ENCODE measurements at places on chromosomes 16 and 17. TPM values are rescaled to one million over a fixed set of nuclear protein-coding genes. Genes with fewer than 3 reads are reported as not detected.

The MYH13 gene
- not detected for total RNA-seq

The HS3ST3B1 gene
- 9.9 TPM for total RNA-seq

The SLC22A31 gene
- not detected for total RNA-seq

The RTN4RL1 gene
- total RNA-seq = 0.18 TPM

The TEX2 gene
- 16.1 TPM for total RNA-seq

The TEX19 gene
- total RNA-seq = not detected

The GLOD4 gene
- total RNA-seq = 59.1 TPM

The ATP1B2 gene
- not detected for total RNA-seq

The KCNH6 gene
- total RNA-seq = not detected

The KRTAP3-1 gene
- not detected for total RNA-seq

DNA sequence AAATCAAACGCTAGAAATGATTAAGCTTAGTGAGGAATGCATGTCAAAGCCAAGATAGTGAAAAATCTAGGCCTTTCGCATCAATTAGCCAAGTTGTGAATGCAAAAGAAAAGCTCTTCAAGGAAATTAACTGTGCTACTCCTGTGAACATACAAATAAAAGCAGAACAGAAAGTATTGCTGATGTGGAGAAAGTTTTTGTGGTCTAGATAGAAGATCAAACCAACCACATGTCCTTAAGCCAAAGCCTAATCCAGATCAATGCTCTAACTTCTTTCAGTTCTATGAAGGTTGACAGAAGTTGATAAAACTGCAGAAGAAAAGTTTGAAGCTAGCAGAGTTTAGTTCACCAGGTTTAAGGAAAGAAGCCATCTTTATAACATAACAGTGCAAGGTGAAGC, 1044.6 kb downstream of the CDH11 start:
- DNase-seq = no peak

DNA sequence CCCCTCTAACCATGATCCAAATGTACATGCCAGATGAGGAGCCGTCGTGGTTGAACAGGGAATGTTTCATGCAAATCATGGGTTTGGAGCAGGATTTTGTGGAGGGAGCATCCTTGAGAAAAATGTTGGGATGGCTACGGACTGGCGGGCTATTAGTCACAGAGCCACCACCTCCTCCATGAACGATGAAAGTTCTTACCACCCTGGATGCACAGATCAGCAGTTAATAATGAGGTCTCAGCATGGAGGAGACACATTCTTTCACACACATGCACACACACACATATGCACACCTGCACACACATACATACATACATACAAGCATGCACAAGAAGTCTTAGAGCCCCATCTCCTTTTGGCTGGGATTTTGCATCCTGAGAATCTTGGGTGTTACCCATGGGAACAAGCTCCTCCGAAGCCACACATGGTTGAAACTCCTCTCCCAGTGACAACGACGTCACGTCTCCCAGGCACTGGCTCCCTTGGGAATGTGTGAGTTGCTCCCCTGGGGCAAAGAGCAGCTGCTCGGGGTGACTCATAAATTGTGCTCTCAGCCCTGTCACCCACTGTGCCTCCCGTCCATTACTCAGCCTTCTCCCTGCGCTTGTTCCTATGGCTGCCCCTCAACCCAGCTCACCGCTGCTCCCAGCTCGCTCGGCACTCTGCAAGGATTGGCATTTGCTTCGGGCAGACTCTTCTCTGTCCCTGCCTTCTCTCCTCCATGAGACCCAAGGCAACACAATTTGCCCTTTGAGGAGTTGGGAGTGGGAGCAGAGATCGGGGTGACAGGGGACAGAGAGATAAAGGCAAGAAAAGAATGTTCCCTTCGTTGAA, 344.6 kb downstream of the SOX9 start:
- no peak for DNase-seq

DNA sequence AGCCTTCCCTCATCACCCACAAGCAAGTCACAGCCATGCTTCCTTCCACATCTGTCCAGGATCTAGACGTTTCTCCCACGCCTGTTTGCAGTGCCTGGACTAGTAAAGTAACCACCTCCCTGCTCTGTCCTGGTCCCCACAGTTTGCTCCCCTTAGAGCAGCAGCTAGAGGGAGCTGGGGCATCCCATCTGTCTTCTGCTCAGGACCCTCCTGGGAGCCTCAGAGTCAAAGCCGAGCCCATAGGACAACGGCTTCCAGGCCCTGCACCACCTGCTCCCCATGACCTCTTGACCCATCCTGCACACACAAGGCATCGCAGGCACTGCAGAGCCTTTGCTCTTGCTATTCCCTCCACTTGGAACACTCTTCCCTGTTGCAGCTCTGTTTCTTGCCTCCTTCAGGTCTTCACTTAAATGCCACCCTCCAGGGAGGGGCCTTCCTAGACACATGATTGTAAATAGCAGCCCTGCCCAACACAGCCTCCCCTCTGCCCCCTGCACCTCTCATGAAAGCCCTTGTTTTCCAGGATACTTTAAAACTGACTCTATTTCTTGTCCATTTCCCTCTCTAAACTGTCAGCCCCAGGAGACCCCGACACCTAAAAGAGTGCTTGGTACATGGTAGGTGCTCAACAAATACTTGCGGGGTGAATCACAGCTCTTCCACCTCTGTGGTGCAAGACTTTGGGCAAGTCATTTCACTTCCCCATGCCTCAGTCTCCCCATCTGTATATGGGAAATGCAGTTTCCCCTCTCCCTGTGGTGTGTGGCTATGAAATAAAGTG, 3.1 kb downstream of the NATD1 start:
- no peak for DNase-seq

DNA sequence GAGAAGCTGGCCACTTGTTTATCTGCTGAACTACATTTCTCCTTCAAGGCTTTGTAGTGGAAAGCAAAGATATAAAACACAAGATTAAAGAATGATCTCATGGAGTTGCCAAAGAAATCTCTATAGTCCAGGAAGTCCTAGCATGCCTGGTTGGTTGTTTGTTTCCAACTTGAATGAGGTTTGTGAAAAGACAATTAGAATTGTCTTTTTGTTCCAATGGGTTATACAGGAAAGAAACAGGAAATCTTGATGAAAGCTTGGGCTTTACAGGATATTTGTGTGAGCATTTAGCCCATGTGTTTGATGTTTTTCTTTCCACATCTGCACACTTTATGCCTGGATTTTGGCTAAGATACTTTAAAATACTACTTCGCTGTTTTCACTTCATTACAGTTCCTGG, 273.4 kb downstream of the CEP112 start:
- no peak for DNase-seq

DNA sequence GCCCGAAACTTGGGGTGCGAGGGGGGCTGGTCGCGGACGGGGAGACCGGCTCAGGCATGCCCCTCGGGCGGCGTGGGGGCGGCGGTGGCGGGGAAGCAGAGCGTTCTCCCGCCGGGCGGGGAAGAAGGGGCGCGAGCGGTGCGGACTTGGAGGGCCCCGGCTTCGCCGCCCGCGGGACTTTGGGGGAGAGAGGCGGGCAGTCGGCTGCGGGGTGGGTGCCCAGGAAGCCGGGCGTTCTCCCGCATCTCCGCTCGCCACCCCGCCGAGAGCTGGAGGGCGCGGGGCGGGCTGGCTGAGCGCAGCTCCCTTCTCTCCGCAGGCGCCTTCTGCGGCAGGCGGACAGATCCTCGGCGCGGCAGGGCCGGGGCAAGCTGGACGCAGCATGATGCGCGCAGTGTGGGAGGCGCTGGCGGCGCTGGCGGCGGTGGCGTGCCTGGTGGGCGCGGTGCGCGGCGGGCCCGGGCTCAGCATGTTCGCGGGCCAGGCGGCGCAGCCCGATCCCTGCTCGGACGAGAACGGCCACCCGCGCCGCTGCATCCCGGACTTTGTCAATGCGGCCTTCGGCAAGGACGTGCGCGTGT, 772 bp downstream of the NTN1 start:
- no peak for DNase-seq

- no peak for DNase-seq
Measured at GRCh38 chr17:62998166-62998565, 32.1 kb downstream of the TANC2 start.

DNA sequence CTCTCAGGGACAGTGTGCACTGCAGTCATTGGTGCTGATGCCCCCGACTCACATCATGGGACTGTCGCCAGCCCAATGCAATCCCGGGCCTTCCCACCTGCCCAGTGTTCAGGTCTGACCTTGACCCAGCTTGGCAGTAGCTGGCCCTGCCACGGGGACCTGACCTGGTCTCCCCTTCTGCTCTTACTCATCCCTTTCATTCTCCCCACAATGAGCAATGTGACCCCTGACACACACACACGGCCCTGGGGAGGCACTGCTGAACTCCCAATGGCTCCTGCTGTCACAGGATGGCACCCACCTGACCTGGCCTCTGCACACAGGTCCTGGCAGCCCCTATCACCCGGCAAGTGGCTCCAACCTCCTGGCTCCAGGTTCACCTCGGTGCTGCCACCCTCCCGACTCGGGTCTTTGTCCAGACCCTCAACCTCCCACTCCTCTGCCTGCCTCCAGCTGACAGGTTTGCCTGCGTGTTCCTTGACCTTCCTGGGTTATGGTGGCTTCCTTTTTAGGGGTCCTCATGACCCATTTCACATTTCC, 6.6 kb downstream of the CD300C start:
- DNase-seq = no peak

Measured in activated CD8-positive, alpha-beta T cell treated with anti-CD3 and anti-CD28 coated beads, Interleukin-2, amount 10 ng/mL, durations not matched to agents 7 days and 5 days (primary cell).